CD8-positive, alpha-beta memory T cell (primary cell): ENCODE measurements at places on chromosomes 2 and 18.

DNA sequence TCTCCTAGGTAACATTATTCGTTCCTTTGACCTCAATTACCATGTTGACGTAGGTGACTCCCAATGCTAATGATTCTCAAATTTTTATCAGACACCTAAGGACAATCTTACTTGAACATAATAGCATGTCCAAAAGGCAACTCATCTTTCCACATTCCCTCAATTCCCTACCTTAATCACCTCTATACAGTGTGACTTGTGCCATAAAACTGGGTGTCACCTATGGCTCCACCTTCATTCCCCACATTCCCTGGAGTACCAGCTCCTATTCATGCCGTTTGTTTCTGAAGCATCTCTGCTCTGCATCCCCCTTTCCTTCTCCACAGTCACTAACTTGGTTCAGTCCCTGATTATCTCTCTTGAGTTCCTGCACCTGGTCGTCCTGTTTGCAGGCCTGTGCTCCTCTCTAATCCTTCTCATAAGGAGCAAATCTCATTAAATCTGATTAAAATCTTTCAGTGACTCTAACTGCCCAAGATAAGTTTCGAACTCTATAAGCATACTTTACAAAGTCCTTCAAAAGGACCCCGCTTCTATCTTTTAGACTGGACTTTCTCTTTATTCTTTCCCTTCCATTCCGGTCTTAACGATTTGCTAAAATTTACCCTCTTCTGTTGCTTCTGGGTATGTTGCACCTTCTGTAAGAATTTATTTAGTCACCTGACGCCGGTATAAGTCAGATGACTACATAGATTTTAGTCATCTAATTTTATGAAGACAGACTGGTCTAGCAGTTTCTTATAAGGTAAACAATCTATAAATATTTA lies 128.7 kb downstream of the OSBPL1A start:
- DNase-seq: no peak

DNA sequence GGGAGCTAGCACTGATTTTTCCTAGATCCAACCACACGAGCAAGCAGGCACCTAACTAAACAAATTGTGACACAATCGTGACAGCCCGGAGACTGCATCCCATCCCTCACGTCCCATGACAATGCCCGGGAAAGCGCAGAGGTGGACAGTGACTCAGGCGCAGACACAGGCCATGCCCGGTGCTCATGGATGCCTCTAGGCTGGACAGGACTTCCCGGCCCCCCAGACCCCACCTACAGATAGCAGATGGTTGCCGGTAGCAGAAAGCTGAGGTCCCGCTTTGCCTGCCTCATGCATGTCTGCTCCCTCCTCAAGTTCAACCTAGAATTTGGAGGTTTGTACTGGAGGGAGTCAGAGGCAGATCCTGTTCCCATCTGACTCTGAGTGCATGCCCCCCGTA lies 81.0 kb downstream of the TPO start:
- no peak for DNase-seq

GRCh38 chr2:163455815-163456214 lies 280.0 kb downstream of the FIGN start:
- DNase-seq: no peak

- DNase-seq: no peak
Measured at GRCh38 chr2:53620981-53621380, 146.6 kb upstream of the CHAC2 start.

DNA sequence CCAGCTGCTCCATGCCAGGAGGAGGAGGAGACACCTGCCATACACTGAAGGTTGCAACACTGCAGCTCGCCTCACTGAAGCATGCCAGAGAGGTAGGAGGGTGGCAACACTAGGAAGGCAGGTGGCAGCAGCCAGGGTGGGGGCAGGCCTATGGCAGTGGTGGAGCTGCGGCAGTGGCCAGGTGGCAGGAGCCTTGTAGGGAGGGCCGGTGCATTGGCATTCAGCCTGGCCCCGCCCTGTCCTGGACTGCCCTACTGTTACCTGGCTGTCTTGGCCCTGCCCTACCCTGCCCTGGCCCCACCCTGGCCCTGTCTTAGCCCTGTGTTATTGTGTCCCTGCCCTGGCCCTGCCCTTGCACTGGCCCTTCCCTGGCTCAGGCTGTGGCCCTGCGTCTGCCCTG lies 7.4 kb upstream of the ANKRD62 start:
- no peak for DNase-seq

GRCh38 chr2:235598532-235599531 lies 105.0 kb downstream of the AGAP1 start:
- DNase-seq: no peak

GRCh38 chr18:28594034-28594433 lies 417.1 kb upstream of the CDH2 start:
- DNase-seq: no peak

- DNase-seq: no peak
Measured at GRCh38 chr2:218810256-218810655, 21.3 kb downstream of the PRKAG3 start.

GRCh38 chr2:145724311-145724898 lies 1204.5 kb upstream of the ZEB2 start:
- DNase-seq: no peak

DNA sequence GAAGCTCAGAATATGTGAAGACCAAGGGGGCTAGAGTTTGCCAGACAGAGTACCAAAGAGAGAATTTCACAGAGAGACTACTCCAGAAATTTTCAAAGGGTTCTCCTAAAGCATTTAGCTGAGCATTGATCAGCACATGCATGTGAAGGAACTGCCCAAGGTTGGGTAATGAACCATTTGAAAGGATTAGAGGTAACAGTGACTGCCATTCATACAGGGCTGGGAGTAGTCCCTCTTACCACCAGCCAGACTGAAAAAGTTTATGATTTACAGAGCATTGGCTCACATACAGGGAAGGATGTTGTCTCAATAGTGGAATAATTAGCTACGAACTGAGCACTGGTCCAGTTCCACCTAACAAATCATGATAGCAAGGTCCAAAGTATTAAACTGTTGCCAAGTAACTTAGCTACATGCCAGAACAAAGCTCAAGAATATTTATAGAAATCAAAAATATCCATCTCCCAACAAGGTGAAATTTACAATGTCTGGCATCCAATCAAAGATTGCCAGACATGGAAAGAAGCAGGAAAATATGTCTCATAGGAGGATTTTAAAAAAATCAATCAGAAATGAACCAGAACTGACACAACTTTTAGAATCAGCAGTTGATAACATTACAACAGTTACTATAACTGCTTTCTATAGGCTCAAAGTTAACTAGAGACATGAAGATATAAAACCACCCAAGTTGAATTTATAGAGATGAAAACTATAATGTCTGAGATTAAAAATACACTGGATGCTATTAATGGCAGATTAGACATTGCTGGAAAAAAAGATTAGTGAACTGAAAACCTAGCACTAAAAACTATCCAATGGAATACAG lies 25.7 kb upstream of the RNF103 start:
- no peak for DNase-seq

DNA sequence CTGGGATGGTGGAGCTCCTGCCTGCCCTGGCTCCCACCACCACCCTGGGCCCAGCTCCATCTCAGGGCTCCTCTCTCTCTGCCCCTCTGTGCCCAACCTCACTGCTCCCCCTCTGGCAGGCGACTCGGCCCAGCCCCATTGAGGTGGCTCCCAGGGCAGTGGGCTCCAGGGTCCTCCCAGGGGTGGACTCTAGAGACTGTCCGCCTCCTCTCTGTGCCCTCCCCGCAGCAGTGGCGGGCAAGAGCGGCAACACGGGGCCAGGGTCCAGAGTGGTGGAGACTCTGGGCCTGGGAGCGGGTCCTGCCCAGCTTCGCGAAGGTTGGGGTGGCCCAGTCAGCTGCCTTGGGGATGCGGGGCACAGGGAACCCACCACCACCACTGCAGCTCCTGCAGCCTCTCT lies 27.4 kb downstream of the DDX1 start:
- DNase-seq: no peak

GRCh38 chr2:123913143-123913735 lies 111.8 kb upstream of the CNTNAP5 start:
- no peak for DNase-seq

GRCh38 chr2:101474731-101475384 lies at the start of gene RFX8:
TSS of gene RFX8 (minus strand) at chr2:101475112. CDS start at chr2:101466848, 8,264 bp downstream.
- peak; percentile 52 for DNase-seq

GRCh38 chr2:147679955-147680531 lies 164.8 kb upstream of the ACVR2A start:
- DNase-seq: no peak

- no peak for DNase-seq
Measured at GRCh38 chr2:217371781-217372213, 511.9 kb upstream of the TNP1 start.

DNA sequence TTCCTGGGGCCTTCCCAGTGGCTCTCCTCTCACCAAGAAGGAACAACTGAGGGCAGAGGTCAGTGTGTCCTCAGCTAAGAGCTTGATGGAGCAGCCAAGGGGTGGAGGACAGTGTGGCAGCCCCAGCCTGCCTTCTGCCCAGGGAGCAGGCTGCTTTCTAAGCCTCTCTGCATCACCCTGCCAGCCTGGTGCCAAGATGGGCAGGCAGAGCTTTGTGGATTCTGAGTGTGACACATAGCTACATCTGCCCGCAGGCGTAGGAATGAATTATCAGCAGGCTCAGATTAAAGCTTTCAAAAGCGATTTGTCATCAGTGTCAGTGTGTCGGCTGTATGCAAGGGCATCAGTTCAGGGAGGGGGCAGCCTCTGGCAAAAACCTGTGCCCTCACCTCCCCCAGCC lies 8.7 kb downstream of the MAL start:
- DNase-seq: no peak

DNA sequence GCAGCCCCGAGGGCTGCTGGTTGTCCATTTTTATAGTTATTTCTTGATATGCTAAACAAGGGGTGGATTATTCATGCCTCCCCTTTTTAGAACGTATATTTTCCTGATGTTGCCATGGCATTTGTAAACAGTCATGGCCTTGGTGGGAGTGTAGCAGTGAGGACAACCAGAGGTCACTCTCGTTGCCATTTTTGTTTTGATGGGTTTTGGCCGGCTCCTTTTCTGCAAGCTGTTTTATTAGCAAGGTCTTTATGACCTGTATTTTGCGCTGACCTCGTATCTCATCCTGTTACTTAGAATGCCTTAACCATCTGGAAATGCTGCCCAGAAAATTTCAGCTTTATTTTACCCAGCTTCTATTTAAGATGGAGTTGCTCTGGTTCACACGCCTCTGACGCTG lies 825.8 kb upstream of the CDH2 start:
- no peak for DNase-seq

DNA sequence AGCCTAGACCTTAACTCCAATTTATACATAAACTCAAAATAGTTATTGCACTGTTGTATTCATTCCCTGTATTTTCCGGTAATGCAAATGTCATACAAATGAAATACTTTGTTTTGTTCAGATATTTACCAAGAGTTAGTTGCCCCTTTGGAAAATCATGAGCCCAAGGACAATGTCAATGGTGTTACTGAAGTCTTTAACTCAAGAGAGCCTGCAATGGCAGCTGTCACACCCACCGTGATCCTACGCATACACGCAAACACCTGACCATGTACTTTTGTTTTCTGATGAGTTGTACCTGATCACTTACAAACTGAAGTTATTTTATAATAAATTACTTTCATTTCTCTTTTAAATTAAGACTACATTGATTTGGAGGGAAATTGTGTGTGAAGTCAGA lies 11.7 kb upstream of the WIPF1 start:
- no peak for DNase-seq

DNA sequence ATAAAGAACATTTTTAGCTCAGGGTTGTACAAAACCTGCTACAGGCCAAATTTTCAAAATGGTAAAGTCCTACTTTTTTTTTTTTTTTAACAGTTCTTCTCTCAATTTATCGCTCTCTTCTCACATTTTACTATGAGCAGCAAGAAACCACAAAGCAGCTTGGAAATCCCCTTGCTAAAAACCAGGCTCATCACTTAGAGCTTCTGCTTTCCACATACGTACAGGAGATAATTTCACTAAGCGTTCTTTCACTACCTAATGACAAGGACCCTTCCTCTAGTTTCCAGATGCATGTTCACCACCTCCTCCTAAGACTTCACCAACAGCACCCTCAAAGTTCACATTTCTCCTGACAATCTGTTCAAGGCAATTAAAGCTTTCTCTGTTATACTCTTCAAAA lies 294.9 kb upstream of the CYRIA start:
- DNase-seq: no peak

- no peak for DNase-seq
Measured at GRCh38 chr2:71807581-71808451, 339.8 kb downstream of the CYP26B1 start.

GRCh38 chr2:96636551-96637171 lies 1.5 kb downstream of the KANSL3 start:
- no peak for DNase-seq

- no peak for DNase-seq
Measured at GRCh38 chr2:130374587-130375290, 18.9 kb downstream of the PTPN18 start.

DNA sequence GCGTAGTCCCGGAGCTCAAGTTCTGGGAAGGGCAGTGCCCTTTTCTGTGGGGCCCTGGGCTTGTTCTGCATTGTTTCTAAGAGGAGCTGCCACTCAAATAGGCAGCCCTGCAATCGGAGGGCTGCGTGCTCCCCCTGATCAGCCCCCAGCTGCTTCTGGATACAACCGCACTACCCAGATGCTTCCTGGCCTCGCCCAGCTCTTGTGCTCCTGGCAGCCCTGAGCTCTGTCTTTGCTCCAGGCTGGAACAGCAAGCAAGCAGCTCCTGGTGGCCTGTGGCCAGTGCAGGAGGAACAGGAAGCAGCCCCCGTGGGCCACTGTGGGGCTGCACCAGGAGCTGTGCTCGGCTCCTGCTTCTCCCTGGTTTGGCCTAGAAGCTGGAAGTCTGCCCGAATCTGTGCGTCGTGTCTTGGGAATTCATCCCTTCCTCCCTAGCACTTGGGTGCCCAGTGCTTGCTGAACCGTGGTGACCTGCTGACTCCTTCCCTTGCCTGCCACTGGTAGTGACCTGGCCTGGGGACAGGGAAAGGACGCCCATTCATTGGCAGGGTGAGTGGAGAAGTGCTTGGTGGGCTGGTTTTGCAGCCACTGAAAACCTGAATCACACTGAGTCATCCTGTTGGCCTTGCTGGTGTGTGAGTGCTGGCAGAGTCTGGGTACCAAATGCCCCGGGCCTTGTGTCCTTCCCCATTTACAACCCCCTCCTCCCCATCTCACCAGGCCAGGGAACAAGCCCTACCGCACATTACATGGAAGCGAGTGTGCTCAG lies 27.3 kb upstream of the NTSR2 start:
- no peak for DNase-seq

DNA sequence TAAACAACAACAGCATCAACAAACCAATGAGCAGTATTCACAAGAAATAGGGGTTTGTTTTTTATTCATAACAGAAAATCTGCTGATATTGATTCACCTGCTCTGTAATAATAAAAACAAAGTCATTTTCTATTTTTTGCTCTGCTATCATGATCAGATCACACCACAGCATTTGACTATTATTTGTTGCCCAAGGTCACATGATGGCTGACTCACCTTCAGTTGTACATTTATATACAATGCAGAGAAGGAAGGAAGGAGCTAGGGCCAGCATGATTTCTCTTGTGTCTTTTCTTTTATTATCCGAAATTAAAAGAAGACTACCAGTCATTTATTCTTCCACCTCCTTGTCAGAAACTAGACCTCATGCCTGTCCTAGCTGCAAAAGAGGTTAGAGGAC lies 1427.7 kb upstream of the CELF4 start:
- no peak for DNase-seq

- no peak for DNase-seq
Measured at GRCh38 chr18:24228667-24229041, 89.8 kb downstream of the CABYR start.
